ENCODE measurements at places on chromosomes 16 and 17. TPM values are rescaled to one million over a fixed set of nuclear protein-coding genes. Genes with fewer than 3 reads are reported as not detected.

DNA sequence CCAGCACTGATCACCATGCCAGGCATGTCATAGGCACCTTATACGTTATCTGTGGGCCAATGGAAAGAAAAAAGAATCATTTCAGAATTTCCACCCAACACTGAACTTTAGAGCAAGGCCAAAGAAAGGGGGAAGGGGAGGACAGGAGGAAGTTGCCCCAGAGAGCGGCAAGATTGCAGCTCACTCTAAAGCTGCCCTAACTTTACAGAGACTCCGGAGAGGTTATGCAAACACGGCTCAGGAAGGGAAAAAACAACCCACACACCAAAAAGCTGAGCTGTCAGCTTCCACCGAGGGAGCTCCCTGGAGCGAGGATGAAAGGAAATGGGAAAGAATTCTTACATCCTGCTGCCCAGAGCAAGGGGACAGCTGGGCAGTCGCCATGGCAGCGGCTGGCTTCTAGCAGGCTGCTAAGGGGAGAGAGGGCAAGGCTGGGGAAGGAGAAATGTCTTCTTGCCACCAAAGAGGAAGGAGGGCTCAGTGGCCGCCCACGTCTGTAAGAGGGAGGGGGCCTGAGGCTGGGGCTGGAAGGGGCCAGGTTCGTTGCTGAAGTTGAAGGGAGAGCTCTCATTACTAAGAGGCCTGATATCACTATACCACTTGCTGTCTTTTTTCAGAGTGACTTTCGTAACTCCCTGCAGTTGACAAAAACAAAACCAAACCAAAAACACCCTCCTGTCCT is 18.2 kb downstream of the COTL1 start:
- DNase-seq = peak; percentile 90

DNA sequence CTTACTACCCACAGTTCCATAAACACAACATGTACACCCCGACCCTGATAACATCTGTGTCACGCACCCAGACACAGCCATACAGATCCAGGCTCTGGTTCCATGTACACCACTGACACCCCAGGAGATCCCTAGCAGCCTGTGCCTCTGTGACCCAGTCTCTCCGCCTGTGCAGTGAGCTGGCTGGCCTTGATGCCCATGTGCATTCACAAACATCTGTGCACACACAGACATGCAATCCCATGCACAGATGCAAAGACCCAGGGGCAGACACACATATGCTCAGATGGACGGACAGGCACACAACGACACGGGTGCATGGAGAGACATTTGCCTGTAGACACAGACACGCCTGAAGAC is 4.1 kb downstream of the CCDC102A start:
- DNase-seq = peak; percentile 68

SPATA32 gene
- total RNA-seq = not detected

AOC2 gene
- total RNA-seq = 0.86 TPM

RABEP2 gene
- 13.7 TPM for total RNA-seq

GRCh38 chr17:68955181-68955841 is at the start of gene ABCA8:
ABCA8 (minus strand) TSS chr17:68955392; CDS start chr17:68942034, 13,358 bp downstream.
- no peak for DNase-seq

- DNase-seq = no peak
These were observed 296.7 kb upstream of the FOXF1 start for GRCh38 chr16:86213437-86214205.

GRCh38 chr17:29021226-29021625 is 15.4 kb upstream of the SEZ6 start:
- peak; percentile 10 for DNase-seq

DNA sequence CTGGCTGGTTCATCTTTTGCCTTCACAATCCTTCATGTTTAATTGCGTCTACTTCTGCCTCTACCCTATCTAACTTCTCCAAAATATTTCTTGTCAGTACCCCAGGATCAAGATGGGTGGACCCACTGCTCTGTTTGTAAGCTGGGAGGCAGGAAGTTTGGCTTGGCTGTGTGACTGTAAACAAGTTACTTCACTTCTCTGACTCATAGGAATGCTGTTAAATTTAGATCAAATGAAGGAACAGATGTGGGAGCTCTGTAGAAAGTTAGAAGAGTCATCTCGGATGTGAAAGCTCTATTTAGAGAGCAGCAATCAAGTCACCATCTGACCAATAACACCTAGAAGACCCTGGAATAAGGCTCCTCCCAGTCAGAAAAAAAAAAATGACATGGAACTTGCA is 55.2 kb upstream of the MRTFB start:
- DNase-seq = no peak

ASIC2 gene
- not detected for total RNA-seq

DNA sequence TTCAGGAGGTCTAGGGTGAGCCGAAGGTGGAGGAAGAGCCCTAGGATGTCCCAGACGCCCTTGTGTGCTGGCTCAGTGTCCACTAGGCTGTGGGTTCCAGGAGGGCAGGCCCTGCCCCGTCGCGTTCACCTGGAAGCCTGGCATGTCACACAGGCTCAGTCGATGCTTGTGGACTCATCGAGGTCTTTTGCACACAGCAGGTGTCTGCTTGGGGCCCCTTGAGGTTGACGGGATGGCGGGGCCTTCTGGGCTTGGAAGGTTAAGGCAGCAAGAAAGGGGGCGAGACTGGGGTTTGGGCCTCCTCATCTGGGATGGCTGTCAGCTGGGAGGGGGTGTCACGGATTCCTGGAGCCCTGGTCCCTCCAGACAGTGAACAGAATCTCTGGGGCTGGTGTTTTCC is 1.9 kb downstream of the RAP1GAP2 start:
- no peak for DNase-seq

GRCh38 chr16:58384437-58385055 is 7.7 kb upstream of the GINS3 start:
- DNase-seq = no peak

- no peak for DNase-seq
These were observed 305.0 kb upstream of the MON1B start for GRCh38 chr16:76885776-76886537.

KRTAP2-3 gene
- not detected for total RNA-seq

DNA sequence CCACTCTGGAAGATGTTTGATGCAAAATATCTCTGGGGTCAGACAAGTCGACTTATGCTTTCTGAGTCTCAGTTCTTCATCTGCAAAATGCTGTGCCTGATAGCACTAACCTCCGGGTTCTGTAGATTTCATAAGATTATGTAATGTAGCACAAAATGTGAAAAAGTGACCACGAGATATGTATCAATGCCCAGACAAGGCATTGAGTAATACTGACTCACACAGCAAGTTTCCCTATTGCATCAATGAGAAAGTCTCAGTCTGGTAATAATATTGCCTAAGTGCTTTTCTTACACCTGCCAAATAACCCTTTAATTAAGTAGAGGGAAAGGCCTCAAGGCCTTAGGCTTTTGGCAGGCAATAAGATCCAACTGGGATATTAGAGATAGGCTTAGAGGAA is 41.4 kb upstream of the MMP2 start:
- DNase-seq = no peak

DNA sequence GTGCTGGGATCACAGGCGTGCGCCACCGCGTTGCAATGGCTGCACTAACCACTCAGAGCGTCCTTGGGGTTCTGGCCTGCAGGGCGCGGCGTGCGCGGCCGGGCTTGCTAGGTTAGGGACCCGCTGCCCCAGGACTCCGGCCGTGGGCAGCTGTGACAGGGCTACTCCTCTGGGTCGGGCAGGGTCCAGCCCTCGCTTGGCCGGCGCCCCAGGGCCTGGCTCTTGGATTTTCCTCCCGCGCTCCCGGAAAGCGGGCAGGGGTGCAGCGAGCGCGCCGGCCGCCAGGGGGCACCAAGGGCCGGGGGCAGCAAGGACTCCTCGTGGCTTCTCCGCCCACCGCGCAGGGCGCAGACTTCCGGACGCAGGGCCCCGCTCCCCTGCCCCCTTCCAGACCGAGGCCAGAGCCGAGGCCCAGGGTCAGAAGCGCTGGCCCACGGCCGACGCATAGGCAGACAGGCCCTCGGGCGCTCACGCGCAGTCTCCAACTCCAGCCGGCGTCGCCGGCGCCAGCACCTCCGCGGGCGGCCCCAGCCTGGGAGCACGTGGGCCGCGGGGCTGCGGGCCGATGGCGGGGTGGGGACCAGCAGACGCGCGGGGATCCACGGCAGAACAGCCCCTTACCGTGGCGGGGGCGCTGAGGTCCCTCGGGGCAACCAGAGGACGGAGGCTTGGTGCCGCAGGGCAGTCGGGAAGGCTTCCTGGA is 355 bp downstream of the TLE7 start:
- DNase-seq = peak; percentile 71

CPNE2 gene
- 28.4 TPM for total RNA-seq

GRCh38 chr16:83932955-83933673 is 19.9 kb upstream of the OSGIN1 start:
- no peak for DNase-seq

GRCh38 chr17:63019138-63019873 is 53.3 kb downstream of the TANC2 start:
- no peak for DNase-seq

CCL14 gene
- 104 TPM for total RNA-seq

DNA sequence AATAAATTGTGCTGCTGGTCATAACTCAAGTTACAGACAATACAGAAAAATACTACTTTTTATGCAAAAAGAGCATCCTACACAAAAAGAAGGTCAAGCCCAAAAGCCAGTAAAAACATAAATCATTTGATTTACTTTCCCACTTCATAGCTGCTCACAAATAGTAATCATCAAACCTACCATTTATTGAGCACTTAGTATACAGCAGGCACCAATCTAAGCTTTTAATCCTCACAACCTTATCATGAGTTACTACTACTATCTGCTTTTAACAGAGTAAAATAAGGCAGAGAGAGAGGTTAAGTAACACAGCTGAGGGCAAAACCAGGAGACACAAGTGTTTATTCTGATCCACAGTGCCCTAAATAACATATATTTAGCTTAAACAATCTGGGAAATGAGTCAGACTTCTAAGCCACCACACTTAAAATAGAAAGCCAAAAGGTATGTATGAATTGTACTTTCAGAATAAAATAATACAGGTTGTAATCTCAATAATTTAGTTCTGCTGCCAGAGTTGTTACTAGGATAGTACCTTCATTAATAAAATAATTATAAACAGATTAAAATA is 1.7 kb upstream of the AARS1 start:
- no peak for DNase-seq

CES1 gene
- total RNA-seq = 95.9 TPM

SLC7A5 gene
- total RNA-seq = 13.6 TPM

PLXDC1 gene
- total RNA-seq = 16.0 TPM

DNA sequence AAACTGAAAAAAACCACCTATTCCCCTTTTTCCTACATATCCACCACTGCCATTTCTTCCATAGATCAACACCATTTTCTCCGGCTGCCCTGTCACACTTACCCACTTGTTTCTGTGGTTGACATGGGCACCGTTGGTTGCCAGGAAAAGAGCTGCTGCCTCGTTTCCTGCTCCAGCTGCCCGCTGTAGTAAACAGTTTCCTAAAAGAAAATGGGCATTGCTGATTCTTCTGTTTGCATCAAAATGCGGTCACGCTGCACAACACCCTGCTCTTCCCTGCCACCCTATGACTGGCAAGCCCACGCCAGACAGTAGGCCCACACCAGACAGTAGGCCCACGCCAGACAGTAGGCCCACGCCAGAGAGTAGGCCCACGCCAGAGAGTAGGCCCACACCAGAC is 46.3 kb downstream of the CYB5D2 start:
- DNase-seq = no peak

DNA sequence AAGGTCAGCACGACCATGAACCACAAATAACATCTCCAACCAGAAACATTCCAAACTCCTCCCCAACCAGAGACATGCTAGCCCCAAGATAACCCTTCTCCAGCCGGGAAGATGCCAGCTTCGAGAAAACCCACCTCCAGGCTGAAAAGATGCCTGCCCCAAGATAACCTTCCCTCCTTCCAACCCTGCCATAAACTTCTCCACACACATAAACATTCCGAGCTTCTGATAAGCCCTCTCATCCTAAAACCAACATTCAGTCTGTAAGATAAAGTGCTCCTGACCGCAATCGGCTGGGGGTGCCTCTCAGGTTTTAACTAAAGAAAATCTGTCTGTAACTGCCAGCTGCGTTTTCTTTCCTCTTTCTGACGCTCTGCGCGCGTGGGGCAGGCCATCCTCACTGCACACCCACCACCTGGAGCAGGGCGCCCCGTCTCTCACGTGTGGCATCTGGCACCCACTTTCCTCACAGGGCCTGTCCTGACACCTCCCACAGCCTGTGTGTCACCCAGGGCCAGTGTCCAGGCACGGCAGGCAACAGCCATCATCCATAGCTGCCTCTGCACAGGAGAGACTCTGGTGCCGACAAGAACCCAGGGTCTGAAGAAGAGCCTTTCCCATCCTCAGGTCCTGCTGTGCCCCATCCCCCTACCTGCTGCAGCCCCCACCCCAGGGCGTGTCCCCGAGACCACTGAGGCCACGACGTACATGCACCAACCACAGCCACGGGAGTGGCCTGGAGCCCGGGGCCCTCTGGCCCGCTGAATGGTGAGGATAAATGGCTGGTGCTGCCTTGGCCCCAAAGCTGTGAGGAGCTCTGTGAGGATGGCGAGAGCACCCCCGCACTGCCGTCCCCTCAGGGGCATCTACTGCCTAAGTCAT is 3.7 kb downstream of the TEPSIN start:
- DNase-seq = no peak

DNA sequence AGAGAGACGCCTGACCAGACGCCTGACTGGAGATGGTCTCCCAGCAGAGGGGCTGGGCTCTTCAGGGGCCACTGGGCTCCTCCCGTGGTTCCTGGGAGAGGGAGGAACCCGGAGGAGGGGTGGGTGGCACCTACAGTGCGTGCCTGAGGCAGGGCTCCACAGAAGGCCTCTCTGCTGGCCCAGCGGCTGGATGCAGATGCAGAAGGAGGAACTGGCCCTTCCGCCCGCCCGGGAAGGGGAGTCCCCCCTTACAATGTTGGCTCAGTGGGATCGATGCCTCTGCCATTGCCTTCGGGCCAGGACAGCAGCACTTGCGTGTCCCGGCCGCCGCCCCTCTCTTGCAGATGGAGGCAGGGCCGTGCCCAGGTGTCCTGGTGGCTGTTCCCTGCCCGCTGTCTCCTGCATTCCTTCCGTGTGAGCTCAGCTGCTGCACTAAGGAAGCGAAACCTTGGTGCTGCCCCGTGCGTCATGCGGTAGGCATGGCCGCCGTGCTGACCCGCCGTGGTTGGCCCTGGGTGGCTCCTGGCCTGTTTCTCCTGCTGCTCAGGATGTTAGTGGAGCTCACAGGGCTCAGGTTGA is 15.1 kb downstream of the BAIAP2 start:
- DNase-seq = no peak

C16orf89 gene
- 54.2 TPM for total RNA-seq

- no peak for DNase-seq
These were observed 2.2 kb upstream of the BICDL2 start for GRCh38 chr16:3038896-3039295.

GRCh38 chr17:40541060-40541872 is 24.0 kb downstream of the CCR7 start:
- peak; percentile 80 for DNase-seq

TBC1D3K gene
- total RNA-seq = not detected

MAP1LC3B gene
- total RNA-seq = 51.2 TPM

MLLT6 gene
- 82.4 TPM for total RNA-seq

GPR139 gene
- not detected for total RNA-seq

CDRT15L2 gene
- not detected for total RNA-seq

DNA sequence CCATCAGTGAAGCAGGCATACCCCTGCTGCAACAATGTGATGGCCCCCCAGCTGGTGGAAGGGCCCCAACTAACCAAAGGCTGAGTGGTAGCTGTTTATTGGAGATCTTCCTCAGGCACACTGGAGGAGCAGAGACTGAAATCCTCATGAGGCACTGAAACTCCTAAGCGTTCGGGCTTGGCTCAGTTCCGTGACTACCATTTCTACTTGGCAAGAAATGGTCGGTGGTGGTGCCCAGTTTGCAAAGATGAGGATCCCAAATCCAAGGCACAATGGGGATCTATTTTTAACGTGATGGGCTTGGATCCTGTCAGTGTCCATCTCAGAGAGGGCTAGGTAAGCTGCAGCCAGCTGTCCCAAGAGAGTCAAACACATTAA is 82.8 kb downstream of the TNFRSF13B start:
- no peak for DNase-seq

- DNase-seq = no peak
These were observed 6.1 kb upstream of the PYDC1 start for GRCh38 chr16:31223044-31223443.

Measured in posterior vena cava (tissue), 2 donors.